ENCODE measurements at places on chromosomes 11 and 22. TPM values are rescaled to one million over a fixed set of nuclear protein-coding genes. Genes with fewer than 3 reads are reported as not detected.

Gene PLEKHA7
- total RNA-seq: not detected

Gene CERK
- total RNA-seq: 44.4 TPM

Gene KCNJ1
- not detected for total RNA-seq

Gene TMX2
- 103 TPM for total RNA-seq

Gene DNAL4
- total RNA-seq: 6.9 TPM

Gene TRPC6
- total RNA-seq: 3.1 TPM

Gene DCUN1D5
- 58.3 TPM for total RNA-seq

Gene CASP5
- not detected for total RNA-seq

Gene CAVIN3
- total RNA-seq: 116 TPM

Gene SLC7A4
- not detected for total RNA-seq

Gene BTG4
- not detected for total RNA-seq

Gene TMEM132A
- total RNA-seq: 8.3 TPM

Gene PLXNB2
- total RNA-seq: 84.7 TPM

Gene RAB38
- 6.5 TPM for total RNA-seq

Gene LARGE2
- not detected for total RNA-seq

Gene KCNJ4
- total RNA-seq: not detected

Gene NXPE4
- not detected for total RNA-seq

Gene MIAT
- 0.54 TPM for total RNA-seq

Gene C22orf15
- total RNA-seq: 2.3 TPM

Gene HEPACAM
- total RNA-seq: 0.18 TPM

Gene HOATZ
- total RNA-seq: not detected

Gene TCF20
- total RNA-seq: 20.0 TPM

Data from IMR-90 (cell line).